ENCODE measurements at places on chromosomes 3 and 15.

DNA sequence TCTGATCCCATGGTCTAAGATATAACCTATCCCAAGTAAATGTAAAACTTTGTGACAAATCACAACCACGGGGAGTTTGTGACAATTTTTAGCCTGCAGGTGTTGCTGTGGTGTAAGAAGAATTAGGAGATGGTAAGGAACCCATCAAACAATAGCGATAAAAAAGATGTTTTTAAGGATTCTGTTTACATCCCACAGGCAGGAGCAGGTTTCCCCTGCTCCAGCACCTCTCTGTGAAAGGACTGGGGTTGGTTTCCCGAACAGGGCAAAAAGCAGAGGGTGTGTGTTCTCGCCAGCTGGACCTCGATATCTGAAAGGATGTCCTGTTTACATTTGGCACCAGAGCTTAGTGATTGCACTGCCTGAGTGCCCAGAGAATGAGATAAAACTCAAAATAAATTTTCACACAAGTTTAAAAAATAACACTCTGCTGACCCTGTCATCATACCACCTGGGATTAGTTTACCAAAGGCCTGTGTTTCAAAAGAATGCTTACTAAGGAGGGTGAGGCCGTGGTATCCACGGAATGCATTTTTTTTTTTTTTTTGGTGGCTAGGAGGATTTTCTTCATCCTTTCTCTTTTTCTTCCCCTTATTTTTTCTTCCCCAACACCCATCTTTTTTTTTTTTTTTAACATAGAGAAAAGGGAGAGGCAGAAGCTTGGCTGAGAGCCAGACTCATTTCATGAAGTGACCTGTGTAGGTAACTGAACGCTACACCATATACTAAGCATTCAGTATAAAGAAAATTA is 151.8 kb upstream of the DPH6 start:
- peak; percentile 70 for DNase-seq

GRCh38 chr3:112767177-112767576 is 79.5 kb downstream of the CD200R1L start:
- peak; percentile 42 for DNase-seq

DNA sequence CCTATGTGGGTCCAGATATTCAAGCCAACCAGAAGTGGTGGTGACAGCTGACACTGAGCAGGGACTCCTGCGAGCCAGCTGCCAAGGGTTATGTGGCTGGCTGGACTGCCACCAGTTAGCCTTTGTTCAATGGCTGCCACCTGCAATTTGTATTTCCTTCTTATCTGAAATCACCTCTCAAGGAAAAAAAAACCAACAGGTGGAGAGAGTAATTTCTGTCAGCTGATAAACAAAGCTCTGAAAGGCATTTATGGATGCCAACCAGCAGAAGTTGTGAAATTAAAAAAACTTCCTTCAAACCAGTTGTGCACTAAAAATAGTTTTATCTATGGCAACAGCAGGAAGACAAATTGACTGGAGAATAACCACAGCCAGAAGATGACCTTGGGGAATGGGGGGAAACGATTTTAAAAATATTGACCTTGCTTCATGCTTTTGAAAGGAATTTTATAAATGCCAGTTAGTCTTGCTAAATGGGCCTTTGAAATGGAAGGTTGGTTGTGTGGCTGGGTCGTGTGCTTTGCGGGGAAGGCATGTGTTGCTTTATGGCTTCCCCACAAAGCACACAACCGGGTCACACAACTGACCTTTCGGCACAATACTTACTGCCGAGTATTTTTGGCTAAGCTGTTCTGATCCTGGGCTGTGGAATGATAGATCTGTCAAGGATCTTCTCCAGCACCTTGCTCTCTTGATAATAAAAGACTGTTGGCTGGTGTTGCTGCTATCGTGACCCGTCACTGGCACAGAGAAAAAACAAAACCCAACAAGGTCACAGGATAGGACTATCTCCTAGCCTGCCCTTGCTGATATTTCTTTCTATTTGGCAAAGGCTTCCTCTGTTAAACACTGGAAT is 3.5 kb downstream of the MYZAP start:
- no peak for DNase-seq

- no peak for DNase-seq
Measured at GRCh38 chr3:124562769-124563168, 167.5 kb upstream of the UMPS start.

DNA sequence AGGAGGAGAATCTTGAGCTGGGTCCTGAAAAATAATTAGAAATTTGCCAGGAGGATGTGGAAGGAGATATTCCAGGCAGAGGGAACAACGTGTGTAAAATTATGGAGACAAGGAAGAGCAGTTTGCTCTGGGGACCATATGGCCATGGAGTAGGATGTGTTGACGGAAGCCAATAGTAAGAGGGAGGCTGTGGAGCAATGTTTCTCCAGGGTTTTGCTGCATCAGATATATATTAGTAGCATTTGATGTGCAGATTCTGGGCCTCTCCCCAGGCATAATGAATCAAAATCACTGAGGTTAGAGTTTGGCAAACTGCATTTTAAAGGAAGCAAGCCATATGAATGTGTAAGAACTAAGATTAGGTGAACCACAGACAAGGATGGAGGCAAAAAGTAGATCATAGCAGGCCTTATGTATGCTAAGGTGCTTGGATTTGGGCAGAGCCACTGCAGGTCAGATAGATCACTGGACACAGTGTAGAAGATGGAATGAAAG is 192.9 kb upstream of the IL12A start:
- peak; percentile 60 for DNase-seq

DNA sequence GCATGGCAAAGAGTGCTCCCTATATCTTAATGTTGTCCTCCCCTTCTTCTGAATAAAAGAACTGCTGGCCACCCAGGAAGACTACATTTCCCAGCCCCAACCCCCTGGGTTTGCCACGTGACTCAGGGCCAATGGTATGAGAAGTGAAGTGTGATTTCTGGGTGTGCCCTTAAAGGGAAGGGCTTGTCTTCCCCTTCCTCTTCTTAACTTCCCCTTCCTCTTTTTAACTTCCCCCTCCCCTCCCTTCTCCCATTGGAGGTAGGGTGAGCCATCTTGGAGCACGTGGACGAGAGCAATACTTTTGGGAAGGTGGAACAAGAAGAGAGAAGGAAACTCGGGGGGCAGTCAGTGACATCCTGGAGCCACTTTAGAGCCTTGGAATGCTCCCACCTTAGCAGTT is 6.8 kb upstream of the KBTBD12 start:
- no peak for DNase-seq
